IMR-90 (cell line): ENCODE measurements at places on chromosomes 5 and 9. TPM values are rescaled to one million over a fixed set of nuclear protein-coding genes. Genes with fewer than 3 reads are reported as not detected.

IPO11 gene
- 34.4 and 40.0 TPM in 2 replicates for total RNA-seq

KIF24 gene
- 2.5 and 3.0 TPM in 2 replicates for total RNA-seq

SHISAL2B gene
- total RNA-seq = not detected in 2 replicates

GRCh38 chr5:122292332-122292731, 19.7 kb upstream of the SNCAIP start:
- peak; percentile 74 for DNase-seq

DNA sequence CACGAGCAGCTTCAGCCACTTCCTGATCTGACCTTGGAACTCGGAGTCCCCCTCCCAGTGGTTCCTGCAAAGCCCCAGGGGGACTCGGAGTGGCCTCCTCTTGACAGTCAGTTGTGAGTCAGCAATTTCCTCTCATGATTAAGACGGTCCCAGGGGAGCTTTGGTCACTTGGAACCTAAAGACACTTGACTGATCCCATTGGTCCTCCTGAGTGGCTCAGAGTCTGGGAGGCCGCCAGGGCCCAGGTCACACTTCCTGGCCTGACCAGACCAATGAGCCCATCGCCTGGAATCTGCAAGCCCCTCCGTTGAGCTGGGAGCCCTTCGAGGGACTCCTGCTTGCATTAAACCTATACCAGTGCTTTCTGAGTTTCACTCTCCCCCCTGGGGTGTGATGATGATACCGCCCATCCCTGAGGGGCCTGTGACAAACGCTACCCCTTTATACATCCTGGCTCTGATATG, 29.1 kb downstream of the TSPAN17 start:
- DNase-seq = peak; percentile 16

- DNase-seq = no peak
These were observed 103.3 kb upstream of the HMHB1 start for GRCh38 chr5:143708672-143709071.
